ENCODE measurements at places on chromosomes 1 and 21. TPM values are rescaled to one million over a fixed set of nuclear protein-coding genes. Genes with fewer than 3 reads are reported as not detected.
A peak's percentile ranks its signal among the peaks of the same experiment; 100 is the strongest.

DNA sequence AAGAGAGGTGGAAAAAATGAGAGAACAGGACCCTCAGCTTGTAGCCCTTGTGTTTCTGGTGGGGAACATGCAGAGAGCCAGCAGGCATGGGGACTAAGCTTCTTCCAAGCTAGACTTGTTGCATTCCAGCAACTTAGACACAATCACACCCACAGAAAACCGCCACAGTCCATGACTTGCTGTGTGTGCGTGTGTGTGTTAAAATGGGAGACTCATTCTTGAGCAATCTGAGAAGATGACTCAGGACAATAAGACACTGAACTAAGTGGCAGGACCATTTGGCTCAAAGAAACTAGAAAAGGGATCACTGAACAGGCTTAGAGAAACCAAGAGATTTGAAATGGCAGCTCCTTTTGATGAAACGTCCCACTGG, 78.0 kb downstream of the HLX start:
- H3K27me3 ChIP-seq, result no peaks in the 10 kb centered on the region
- H3K27ac ChIP-seq, result peak overlapping the region; percentile 25
- DNase-seq, result peak; percentile 26
- H3K4me1 ChIP-seq, result no peaks in the 10 kb centered on the region

DNA sequence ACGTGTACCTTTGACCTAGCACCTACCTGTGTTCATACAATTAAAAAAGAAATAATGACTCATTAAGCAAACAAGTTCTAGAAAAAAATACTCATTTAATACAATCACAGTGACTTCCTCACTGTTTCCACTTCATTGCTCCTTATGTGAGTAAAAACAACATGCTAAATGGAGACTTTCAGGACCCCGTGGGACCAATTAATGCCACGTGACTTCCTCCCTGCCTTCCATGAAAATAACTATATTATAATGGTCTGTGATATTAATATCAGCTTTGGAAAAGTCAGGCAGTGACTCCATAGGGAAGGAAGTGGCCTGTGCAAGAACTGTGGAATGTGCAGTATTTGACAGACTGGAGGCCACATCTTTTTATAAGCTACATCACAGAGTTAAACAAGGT, 337.8 kb downstream of the HLX start:
- H3K4me3 ChIP-seq, result no peak overlapping the region
- H3K27ac ChIP-seq, result no peak overlapping the region
- DNase-seq, result no peak
- no peaks in the 10 kb centered on the region for H3K27me3 ChIP-seq

Gene BSND
- total RNA-seq, result 0.23 TPM

DNA sequence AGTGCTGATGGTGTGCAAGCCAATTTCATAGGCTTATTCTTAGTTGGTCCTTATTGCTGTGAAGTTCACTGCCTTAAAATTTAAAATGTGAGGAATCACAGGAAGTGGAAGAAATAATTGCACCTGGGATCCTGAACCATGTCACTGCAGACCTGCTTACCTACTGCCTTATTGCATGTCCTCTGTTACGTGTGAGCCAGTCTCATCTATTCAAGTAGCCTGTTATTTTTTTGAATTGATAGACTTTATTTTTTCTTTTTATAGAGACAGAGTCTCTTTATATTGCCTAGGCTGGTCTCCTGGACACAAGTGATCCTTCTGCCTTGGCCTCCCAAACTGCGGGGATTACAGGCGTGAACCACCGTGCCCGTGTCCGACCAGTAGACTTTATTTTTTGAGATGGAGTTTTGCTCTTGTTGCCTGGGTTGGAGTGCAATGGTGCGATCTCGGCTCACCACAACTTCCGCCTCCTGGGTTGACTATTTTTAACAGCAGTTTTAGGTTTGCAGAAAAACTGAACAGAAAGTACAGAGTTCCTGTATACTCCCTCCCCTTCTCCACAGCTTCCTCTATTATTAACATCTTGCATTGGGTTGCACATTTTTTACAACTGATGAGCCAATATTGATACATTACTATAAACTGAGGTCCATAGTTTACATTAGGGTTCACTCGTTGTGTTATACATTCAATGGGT, 14.0 kb upstream of the DISC1 start:
- H3K27ac ChIP-seq, result no peak overlapping the region
- H3K4me1 ChIP-seq, result no peaks in the 10 kb centered on the region
- no peaks in the 10 kb centered on the region for H3K36me3 ChIP-seq
- H3K4me3 ChIP-seq, result no peak overlapping the region
- DNase-seq, result no peak

GRCh38 chr1:209156991-209157390, 426.5 kb upstream of the CAMK1G start:
- H3K27ac ChIP-seq, result no peak overlapping the region
- H3K36me3 ChIP-seq, result no peaks in the 10 kb centered on the region
- H3K4me1 ChIP-seq, result peaks cover 8% of the 10 kb centered on the region

Gene FCRL4
- not detected for total RNA-seq

Gene PROX1
- total RNA-seq, result 15.7 TPM

Gene TRAF3IP3
- 0.20 TPM for total RNA-seq

- no peaks in the 10 kb centered on the region for H3K4me1 ChIP-seq
- no peak overlapping the region for H3K4me3 ChIP-seq
Observed at GRCh38 chr1:4797429-4797828, 143.0 kb downstream of the AJAP1 start.

GRCh38 chr1:4786055-4786454, 131.6 kb downstream of the AJAP1 start:
- H3K27ac ChIP-seq, result no peak overlapping the region
- no peak for DNase-seq
- no peaks in the 10 kb centered on the region for H3K4me1 ChIP-seq
- no peaks in the 10 kb centered on the region for H3K36me3 ChIP-seq
- no peaks in the 10 kb centered on the region for H3K27me3 ChIP-seq
- H3K4me3 ChIP-seq, result no peak overlapping the region

- no peak overlapping the region for H3K27ac ChIP-seq
- H3K4me3 ChIP-seq, result no peak overlapping the region
- H3K4me1 ChIP-seq, result no peaks in the 10 kb centered on the region
- DNase-seq, result no peak
- no peaks in the 10 kb centered on the region for H3K36me3 ChIP-seq
- no peaks in the 10 kb centered on the region for H3K27me3 ChIP-seq
Observed at GRCh38 chr1:244269169-244269568, 182.5 kb downstream of the ADSS2 start.

DNA sequence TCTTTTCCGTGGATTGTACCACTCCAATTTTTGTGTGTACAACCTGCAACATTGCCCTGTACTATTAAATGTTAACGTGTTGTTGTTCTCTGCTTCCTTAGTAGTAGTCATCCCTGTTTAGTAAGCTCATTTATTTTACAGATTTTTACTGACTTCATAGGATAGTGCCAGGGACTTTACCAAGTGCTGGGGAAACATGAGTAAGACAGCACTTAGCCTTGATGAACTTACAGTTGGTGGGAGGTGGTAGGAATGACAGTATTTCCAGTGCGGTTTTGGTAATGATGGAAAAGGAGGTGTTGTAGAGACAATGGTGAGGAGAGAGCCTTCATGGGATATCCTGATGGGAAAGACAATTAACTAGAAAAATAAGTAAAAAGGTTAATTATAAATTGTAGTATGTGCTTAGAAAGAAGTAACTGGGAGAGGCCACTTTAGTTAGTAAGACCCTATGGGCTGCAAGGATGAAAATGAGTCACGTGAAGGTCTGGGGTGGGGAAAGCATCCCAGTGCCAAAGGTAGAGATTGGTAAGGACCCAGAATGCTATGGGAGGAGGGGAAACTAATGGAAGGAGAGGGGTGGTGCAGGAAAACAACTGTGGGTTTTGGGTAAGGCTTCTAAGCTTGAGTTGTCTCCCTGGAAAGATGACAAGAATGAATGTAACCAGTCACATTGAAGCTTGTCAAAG, 1.7 kb downstream of the RLF start:
- peak overlapping the region; percentile 99 for H3K27ac ChIP-seq
- no peak for DNase-seq
- H3K4me3 ChIP-seq, result peak overlapping the region; percentile 65
- H3K4me1 ChIP-seq, result peaks cover 15% of the 10 kb centered on the region

Gene CTTNBP2NL
- total RNA-seq, result 18.1 TPM

DNA sequence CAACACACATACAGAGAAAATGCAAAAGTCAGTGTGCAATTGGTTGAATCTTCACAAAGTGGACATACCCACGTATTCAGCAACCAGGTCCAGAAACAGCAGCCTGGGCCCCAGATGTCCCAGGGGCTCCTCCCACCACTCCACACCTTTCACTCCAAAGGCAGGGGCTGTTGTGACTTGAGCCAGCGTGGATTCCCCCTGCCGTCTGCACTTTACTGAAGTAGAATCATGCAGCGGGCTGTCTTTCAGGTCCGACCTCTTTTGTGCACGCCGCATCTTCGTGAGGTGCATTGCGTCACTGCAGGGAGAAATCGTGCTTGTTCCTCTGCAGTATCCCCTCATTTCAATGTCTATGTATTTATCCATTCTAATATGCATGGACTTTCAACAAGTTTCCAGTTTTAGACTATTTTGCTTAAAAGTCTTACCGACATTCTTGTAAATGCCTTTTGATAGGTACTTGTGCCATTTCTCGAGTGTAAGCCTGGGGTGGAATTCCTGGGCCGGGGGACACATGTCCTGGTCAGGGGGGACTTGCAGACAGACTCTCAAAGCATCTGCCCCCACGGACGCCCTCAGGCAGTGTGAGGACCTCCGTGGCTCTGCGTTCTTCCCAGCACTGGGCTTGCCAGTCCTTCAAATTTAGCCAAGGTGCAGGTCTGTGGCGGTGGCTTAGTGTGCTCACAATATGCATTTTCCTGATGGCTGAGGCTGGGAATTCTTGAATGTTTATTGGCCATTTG, 29.3 kb upstream of the ACTRT2 start:
- H3K27me3 ChIP-seq, result no peaks in the 10 kb centered on the region
- no peak overlapping the region for H3K27ac ChIP-seq
- H3K4me1 ChIP-seq, result no peaks in the 10 kb centered on the region
- no peak overlapping the region for H3K4me3 ChIP-seq
- no peak for DNase-seq

GRCh38 chr21:36419996-36420395, 34.8 kb downstream of the CHAF1B start:
- no peak overlapping the region for H3K4me3 ChIP-seq
- H3K4me1 ChIP-seq, result peaks cover 4% of the 10 kb centered on the region
- no peaks in the 10 kb centered on the region for H3K27me3 ChIP-seq
- no peak overlapping the region for H3K27ac ChIP-seq
- no peaks in the 10 kb centered on the region for H3K36me3 ChIP-seq
- DNase-seq, result peak; percentile 92

DNA sequence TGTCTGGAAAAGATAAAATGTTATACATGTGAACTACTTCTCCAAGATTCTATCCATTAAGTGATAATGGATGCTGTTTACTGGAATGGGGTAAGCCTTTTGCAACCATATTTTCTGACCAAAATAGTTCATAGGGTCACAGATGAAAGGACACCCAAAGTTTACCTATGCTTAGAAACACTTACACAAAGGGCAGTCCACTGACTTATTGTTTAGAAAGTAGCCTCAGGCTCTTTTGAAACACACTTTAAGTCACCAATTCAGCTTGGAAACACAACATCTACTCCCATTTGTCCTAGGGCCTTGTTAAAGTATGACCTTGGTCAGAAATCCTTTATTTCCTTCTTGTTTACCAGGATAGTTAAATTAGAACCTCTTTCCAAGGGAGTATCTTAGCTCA, 28.7 kb upstream of the VTCN1 start:
- DNase-seq, result no peak
- H3K4me3 ChIP-seq, result no peak overlapping the region
- H3K36me3 ChIP-seq, result no peaks in the 10 kb centered on the region
- H3K27ac ChIP-seq, result no peak overlapping the region

Gene RNU1-3
- total RNA-seq, result under 0.01 TPM

Gene PRKCZ
- total RNA-seq, result 45.6 TPM

- no peaks in the 10 kb centered on the region for H3K36me3 ChIP-seq
- no peaks in the 10 kb centered on the region for H3K27me3 ChIP-seq
- DNase-seq, result peak; percentile 44
- H3K4me1 ChIP-seq, result no peaks in the 10 kb centered on the region
- no peak overlapping the region for H3K4me3 ChIP-seq
Observed at GRCh38 chr1:234186037-234186688, 187.1 kb upstream of the COA6 start.

DNA sequence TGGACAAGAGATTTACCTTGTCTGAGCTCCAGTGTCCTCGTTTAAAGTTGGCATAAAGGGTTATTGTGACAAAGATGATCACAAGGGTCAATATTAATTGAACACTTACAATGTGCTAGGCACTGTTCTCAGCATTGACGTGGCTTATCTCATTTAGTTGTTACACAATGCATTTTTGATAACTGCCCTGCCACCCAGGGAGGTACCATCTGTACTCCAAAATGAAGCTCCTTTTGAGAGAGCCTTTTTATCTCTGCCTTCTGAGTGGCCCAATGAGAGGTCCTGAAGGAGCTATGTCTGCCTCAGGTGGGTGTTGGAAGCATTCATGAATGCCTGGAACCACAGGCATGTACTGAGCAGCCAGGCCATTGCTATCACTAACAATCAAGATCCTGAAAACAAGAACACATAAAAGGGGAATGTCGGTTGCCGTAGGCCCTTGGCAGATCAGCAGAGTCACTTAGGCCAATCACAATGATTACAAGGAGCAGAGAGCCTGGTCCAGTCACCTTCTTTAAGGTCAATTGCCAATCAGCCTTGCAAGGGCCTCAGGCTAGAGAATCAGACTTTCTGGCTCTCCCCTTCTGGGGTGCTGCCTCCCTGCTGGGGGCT, 78.5 kb downstream of the NMNAT2 start:
- H3K4me1 ChIP-seq, result no peaks in the 10 kb centered on the region
- no peak overlapping the region for H3K4me3 ChIP-seq
- H3K27me3 ChIP-seq, result no peaks in the 10 kb centered on the region
- H3K36me3 ChIP-seq, result no peaks in the 10 kb centered on the region
- no peak overlapping the region for H3K27ac ChIP-seq

DNA sequence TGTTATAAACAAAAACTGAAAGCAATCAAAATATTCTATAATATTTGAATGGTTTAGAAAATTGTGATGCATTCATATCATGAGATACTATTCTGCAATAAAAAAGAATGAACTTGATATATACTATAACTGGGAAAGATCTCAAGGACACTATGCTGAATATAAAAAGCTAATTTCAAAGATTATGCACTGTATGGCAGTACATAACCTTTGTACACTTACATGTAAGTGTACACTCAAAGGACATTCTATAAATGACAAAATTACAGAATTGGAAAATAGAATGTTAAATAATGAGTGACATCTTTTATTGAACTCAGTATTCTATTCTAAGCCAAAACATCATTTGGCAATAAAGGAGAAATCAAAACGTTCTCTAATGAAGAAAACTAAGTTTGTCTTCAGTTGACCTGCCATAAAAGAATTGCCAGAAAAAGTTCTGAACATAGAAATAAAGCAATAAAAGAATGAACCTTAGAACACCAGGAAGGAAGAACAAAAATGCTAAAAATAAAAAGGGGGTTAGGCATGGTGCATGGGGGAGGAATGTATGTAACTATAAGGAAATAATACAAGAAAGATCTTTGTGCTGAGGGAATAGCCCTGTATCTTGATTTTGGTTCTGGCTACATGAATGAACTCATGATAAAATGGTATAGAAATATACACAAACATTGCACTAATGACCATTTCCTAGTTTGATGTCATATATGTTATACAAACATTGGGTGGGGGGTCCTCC, 519.7 kb downstream of the NEGR1 start:
- no peak overlapping the region for H3K4me3 ChIP-seq
- H3K36me3 ChIP-seq, result no peaks in the 10 kb centered on the region
- no peaks in the 10 kb centered on the region for H3K27me3 ChIP-seq
- H3K4me1 ChIP-seq, result no peaks in the 10 kb centered on the region
- H3K27ac ChIP-seq, result no peak overlapping the region

Gene RPE65
- total RNA-seq, result 0.70 TPM
